Sciatic nerve (tissue), 2 donors: ENCODE measurements at places on chromosomes 4 and X.

GRCh38 chrX:69021141-69021960 lies 143.9 kb downstream of the PJA1 start:
- no peak for DNase-seq

- DNase-seq, result peak; percentile 61
Observed at GRCh38 chr4:57442831-57443291, 332.7 kb upstream of the IGFBP7 start.

DNA sequence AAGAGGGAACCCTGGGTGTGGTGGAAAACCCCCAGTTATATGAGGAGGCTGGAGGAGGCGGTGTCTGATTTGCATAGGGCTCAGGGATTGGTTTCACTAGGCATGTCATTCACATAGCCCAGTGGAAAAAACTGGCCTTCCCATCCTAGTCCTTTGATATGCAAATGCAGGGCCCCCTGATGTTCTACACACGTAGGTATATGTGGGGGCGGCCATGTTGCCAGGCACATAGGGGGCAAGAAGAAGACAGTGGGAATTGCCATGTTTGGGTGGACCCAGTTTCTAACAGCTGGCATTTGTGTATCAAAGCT lies 34.0 kb upstream of the ENPP6 start:
- no peak for DNase-seq

DNA sequence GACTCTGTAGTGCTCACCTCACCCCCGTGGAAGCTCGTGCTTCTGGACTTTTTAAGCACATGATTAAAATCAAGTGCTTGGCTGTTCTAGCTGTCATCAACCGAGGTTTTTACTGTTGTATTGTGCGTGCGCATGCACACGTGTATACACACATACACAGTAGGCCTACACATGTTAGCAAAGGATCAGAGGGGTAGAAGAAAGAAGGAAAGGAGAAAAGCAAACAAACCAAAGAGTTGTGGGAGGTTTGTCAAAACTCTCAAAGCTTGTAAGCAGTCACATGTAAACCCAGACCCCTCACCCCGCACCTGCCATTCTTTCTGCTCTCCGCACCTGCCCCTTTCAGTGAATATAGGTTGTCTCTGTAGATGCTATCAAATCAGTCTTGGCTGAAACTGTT lies 311.8 kb downstream of the HS3ST1 start:
- DNase-seq, result no peak

- DNase-seq, result peak; percentile 52
Observed at GRCh38 chr4:2940267-2941137, 22.7 kb downstream of the NOP14 start.

DNA sequence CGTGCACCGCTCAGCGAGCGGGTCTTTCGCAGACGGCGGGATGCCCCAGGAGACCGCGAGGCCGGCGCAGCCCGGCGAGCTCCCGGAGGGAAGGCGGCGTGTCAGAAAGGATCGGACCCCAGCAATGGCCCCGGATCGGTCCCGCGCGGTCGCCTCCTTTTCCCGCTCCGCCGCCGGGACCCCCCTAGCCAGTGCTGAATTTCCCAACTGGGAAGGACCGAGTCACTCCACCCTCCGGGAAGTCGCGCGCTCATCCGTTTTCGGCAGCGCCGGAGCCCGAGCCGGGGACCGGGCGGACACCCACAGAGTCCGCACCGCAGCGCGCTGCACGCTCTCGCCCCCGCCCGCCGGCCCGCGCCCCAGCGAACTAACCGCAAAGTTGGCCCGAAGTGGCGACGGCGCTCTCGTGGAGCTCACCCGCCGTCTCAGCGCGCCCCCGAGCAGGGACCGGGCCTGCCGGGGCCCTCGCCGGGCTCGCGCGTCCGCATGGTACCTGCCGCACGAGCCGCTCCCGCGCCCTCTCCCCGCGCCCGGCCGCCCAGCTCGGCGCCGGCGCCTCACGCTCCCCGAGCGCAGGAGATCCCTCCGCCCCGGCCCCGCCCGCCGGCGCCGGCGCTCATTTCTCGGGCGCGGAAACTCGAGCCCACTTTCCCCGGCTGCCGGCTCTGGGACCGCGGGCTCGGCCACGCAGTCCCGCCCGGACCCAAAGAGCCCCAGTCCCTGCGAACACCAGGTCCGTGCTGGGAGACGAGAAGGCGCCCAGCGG lies at the start of gene FAT1:
Gene FAT1 (minus strand): TSS at position 565 of the 766 bp plus-strand sequence. CDS start 14,029 bp downstream, outside the sequence.
- DNase-seq, result peak; percentile 82

- no peak for DNase-seq
Observed at GRCh38 chr4:175308236-175308635, 390.1 kb downstream of the ADAM29 start.

DNA sequence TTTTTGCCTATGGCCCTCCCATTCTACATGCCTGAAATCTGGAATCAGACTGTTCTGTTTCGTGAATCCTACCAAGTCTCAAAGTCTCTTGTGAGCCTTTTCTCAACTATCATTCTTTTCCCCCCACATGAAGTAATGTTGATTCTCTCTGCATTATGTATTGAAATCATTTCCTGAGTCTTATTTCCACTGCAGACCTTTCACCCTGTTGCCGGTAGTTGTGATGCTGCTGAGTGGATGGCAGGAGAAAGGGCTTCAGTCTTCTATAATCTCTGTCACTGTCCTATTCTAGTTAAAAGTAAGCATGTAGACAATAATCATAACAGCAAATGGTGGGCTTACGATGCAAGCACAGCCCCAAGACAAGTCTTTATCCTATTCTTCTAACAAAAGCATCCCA lies 75.0 kb downstream of the TBC1D9 start:
- no peak for DNase-seq

DNA sequence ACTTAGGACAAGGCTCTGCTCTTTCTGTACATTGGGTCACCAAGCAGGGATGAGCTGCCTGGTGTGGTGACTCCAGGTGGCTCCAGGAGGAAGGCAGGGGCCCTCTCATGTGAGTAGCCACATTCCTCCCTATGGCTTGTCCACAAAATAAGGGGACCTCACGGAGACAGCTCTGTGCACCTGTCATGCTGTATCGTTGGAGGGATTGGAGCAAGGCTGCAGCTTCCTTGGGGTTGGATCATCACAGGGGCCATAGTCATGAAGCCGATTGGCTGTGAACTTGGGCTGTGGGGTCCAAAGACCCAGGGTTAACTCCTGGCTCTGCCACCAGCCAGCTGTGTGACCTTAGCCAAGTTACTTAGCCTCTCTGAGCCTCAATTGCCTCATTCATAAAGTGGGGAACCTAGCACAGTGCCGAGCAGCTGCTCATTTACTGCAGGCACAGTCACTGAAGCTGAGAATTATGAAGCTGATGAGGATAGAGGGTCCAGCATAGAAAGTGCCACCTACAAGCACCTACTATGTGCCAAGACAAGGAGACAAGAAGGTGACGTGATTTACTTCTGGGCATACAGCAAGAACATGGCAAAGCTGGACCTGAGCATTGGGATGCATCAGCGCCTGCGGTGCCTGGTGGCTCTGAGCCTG lies 11.8 kb upstream of the KIAA0232 start:
- no peak for DNase-seq

DNA sequence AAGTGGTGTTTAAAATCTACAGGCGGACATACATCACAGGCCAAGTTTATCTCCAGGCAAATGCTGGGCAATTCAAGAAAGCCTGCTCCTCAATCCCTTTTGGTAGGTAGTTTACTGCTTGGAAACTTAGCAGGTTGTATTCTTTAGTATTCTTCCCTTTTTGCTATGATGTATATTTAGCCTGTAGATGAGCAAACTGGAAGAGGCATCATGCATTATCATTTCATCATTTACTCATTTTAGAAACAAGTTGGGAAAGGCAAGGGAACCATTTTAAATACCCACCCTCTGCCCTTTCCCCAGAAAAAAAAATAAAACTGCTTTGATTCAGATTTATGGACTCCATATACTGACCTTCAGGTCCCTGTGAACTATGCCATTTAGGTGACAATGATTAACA lies 213.2 kb downstream of the CAMK2D start:
- DNase-seq, result no peak

DNA sequence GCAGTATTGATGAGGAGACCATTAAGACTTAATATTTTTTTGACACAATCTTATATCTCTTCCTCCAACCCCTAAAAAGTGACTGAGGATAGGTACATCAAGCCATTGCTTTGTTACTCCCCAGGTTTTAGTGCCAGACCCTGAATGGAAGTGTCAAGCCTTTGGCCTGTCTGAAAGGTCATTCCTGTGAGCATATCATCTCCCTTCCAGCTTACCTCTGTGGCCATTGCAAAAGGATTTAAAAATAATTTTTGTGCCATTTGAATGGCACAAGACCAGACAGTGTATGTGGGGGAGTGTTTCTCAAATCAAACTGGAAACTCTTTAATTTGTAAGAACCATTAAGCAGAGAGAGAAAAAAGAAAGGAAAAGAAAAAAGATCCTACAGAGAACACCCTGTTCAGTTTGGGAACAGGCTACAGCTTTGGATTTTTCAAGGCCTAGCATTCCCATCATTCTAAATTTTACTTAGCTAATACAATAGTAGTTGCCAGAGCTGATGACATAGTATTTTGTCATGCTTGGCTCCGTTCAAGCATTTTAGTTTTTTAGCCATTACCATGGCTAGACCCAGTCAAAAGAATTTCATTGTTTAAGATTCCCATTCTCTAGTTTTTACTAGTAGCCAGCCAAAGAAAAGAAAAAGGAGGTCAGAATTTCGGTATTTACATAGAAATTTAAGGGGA lies 49.6 kb downstream of the HPF1 start:
- DNase-seq, result no peak
